ENCODE measurements at places on chromosomes 6 and 20.

DNA sequence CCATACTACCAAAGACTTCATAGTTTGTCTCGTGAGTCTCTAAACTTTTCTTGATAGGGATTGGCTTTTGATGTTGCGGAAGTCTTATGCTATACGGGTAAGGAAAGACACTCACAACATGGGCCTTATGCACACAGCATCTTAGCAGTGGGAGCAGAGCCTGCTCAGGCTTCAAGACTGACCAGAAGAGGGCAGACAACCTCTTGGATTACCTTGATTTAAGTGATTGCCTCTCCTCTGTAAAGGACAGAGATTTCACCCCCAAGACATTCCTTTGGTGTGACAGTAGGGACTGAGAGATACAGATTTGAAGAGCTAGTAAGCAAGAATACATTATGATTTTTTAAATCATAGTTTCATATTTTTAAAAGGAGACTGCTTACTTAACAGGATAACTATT lies 71.0 kb upstream of the SAMD3 start:
- peak; percentile 17 for DNase-seq

- DNase-seq, result no peak
Observed at GRCh38 chr20:38935967-38936407, 9.8 kb downstream of the FAM83D start.

DNA sequence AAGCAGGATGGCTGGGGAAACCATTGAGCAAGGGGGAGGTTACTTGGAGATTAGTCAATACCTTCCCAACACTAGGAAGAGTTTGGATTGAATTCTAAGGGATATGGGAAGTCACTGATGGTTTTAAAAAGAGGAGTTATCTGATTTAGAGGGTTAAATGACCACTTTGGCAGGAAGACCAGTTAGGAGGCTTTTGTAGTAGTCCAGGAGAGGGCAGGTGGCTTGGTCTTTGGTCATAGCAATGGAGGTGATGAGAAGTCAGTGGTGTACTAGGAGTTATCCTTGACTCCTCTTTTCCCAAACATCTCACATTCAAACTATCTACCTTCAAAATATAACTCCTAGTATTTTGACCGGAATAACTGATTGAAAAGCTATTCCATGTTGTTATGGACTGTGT lies 644.1 kb downstream of the UTRN start:
- DNase-seq, result no peak

GRCh38 chr6:7562769-7563168 lies 21.3 kb downstream of the DSP start:
- no peak for DNase-seq

- DNase-seq, result peak; percentile 6
Observed at GRCh38 chr6:108714101-108714765, 134.0 kb upstream of the ARMC2 start.

- no peak for DNase-seq
Observed at GRCh38 chr6:14545496-14545895, 427.9 kb downstream of the CD83 start.

DNA sequence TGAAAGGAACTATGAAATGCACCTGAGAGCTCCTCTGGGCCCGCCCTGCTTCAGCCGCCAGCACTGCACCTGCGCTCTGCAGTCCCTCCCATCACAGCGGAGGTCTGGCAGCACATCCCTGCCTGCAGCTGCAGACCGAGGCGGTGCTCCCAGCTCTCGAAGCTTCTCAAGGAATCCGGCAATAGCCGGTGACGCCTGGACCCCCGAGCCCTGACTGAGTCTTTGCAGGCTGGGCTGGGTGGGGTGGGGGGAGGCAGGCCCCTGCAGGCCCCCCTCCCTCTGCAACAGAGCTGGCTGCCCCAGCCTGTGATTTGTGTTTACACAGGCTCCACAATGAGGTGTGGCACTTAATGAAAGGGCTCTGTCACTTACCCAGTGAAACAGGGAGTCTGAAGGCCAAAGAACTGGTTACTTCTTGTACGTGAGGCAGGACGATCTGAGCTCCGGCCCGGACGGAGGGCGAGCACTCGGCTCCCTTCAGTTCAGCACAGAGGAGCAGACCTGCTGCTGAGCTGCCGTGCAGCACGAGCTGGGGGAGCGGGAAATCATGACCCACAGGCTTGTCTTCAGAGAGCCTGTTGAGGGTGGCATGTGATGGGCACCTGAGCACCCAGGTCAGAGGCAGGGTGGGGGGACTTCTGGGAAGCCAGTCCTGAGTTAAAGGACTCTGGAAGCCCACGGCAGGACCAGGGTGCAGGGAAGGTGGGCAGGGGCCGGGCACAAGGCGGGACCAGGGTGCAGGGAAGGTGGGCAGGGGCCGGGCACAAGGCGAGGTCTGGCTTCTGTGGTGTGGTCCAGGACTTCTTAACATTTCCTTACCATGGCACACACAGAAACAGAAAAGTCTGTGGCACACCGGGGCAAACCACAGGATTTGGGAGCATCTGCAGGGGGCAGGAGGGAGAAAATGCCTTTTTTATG lies 192.3 kb upstream of the THBS2 start:
- DNase-seq, result no peak

DNA sequence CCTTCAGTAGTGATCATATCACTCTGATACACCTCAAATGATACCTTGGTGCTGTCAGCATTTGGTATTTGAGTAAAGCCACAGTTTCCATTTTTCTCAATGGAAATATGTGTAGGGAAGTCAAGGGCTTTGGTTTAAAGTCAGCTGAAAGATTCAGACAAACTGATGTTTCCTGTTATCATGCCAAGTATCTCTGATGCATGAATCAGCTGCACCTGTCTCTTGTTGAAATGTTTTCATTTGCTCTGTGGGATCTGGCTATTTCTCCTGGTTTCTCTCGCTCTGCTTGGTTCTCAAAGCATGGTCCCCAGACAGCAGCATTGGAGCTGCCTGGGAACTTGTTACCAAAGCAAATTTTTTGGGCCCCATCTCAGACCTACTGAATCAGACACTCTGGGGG lies 23.5 kb downstream of the ZFP64 start:
- no peak for DNase-seq

- DNase-seq, result no peak
Observed at GRCh38 chr20:25064561-25065071, 6.7 kb upstream of the ACSS1 start.

DNA sequence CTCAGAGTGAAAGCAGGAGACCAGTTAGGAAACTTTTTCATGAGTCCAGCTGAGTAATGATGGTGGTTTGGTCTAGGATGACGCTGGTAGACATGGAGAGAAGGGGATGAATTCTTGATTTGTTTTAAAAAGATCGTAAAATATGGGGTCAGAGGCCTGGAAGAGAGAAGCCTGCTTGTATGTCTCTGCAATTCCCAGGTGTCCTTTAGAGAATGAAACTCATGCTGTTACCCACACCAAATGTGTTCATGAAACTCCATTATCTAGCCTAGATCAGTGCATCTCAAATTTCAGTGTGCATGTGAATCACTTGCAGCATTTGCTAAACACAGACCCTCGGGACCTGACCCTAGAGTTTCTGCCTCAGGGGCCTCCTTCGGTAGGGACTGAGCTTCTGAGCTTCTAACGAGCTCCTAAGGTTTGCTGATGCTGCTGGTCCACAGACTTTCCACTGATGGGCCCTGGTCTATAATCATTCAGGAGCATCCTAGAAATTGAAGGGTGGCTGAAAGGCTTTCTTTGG lies 302.0 kb upstream of the PLCB4 start:
- DNase-seq, result no peak

- no peak for DNase-seq
Observed at GRCh38 chr6:3754776-3755175, 3.3 kb upstream of the PXDC1 start.

GRCh38 chr6:32790306-32790705 lies 26.5 kb downstream of the HLA-DOB start:
- no peak for DNase-seq

DNA sequence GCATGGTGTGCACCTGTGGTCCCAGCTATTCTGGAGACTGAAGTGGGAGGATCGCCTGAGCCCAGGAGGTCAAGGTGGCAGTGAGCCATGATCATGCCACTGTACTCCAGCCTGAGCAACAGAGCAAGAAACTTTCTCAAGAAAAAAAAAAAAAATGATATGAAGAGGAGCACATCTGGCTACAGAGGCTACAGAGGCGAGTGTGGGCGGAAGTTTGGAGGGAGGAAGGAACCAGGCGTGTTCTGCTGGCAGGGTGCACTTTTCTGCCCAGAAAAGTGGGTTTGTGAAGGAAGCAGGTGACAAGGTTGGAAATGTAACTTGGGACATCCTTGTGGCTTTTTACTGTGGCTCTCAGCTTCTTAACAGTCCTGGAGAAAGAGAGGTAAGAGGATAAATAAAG lies 96.7 kb downstream of the SNX5 start:
- DNase-seq, result no peak

GRCh38 chr20:54726687-54727300 lies 251.4 kb downstream of the DOK5 start:
- DNase-seq, result no peak

GRCh38 chr6:13913226-13914001 lies 11.3 kb upstream of the RNF182 start:
- DNase-seq, result no peak

DNA sequence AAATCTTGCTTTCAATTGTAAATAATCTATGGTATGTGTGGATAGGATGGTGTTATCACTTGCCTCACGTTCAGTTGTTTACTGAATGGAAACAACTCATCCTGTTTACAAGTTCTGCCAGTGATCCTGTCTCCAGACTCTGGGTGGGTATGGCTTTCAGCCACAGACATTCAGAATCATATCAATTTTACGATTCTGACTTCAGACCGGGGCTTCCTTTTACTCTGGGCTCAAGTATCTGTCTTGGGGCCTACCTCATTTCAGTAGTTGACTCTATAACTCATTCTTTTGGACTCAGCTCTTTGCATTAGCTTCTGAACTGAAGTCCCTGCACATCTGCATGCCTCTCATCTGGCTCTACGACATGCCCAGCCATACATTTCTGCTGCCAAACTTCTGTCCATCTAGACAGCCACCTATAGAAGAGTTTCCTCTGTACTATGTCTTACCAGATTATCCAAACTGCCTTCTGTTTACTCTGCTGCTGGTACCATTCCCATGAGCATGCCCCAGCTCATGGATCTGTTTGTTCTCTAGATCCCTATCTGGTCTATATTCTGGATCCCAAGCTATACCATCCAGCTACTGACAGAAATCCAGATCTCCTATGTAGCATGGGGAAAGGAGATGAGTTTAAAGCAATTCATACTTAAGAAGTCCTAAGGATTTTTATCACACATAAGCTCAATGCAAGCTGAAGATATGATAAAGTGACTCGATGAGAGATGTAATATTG lies 34.3 kb downstream of the FYN start:
- DNase-seq, result no peak

DNA sequence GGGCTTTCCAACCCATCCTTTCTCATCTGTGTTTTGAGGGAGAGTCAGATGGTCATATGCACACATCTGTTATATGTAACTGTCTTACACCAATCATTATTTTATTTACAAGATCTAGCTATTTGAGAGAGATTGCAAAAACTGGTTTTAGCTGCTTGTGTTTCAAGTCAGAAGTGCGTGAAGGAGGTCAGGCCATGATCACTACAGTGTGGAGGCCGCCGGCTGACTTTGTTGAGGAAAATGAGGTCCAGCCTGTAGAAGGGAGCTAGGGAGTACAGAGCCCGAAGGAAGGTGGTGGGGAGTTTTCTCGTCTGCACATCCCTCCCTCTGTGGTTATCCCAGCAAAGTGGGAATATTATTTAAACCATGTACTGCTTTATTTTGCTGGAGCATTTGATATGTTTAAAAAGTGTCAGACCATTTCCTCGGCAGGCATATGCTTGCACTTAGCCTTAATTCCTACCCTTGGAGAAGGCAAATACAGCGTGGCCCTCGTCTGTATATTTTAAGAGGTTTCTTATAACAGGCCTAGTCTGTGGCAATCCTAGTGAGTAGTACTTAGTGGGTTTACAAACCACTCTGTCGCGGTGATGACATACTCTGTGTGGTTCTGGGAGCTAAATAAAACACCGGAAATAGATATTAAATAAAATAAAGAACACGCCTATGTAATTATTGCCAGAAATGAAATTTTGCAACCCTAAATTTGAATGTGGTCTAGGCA lies 95.6 kb downstream of the UST start:
- no peak for DNase-seq

GRCh38 chr6:14966096-14966905 lies 279.6 kb upstream of the JARID2 start:
- no peak for DNase-seq

DNA sequence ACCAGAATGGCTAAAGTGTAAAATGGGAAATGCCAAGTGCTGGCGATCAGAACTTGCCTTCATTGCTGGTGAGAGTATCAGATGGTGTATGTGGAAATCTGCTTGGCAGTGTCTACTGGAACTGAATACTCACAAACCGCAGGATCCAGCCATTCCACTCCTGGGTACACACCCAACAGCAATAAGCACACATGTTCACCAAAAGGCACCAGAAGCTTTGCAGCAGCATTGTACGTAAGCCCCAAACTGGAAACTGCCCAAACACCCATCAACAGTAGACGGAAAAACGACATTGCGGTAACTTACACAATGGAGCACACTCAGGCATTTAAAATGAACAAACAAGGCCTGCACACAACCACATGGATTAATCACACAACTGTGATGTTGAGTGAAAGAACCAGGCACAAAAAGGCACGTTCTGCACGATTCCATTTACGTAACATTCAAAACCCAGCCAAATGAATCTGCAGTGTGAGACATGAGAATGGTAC lies 37.3 kb upstream of the BPIFA2 start:
- no peak for DNase-seq

GRCh38 chr20:25551413-25552215 lies 33.7 kb downstream of the NINL start:
- DNase-seq, result no peak

DNA sequence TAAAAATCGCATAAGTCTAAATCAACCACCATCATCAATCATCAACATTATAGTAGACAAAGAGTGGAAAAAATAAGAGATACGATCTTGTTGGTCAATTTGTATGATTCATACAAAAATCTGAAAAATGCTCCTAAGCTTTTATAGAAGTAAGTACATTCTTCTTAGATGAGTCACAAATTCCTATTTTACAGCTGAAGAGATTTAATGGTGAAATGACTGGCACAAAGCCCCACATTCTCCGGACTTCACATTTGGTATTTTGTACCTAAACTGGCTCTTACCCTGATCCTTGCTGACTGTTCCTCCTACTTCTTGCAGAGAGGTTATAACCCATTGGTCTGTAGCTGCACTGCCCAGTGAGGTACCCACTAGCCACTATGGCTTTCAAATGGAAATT lies 29.9 kb upstream of the PREP start:
- no peak for DNase-seq

GRCh38 chr6:6843057-6843627 lies 254.6 kb downstream of the LY86 start:
- no peak for DNase-seq

GRCh38 chr20:24772667-24773066 lies 176.4 kb upstream of the CST7 start:
- no peak for DNase-seq

DNA sequence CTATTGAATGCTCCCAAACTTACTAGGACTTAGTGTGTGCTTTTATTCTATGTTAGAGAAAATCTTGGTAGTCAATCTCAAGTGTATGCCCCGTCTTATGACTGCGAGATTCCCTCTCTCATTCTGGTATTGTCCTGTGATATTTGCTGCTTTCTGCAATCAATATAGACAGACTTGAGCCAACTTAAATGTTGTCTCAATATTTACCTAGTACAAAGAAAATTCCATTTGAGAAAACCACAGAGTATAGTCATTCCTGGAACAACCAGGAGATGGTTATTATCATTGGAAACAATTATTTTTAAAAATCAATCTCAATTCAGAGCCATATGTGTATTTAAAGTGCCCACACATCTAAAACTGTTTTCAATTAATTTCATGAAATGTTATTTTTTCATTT lies 330.0 kb downstream of the NRN1 start:
- DNase-seq, result no peak

GRCh38 chr6:136262940-136263339 lies 12.8 kb upstream of the MTFR2 start:
- no peak for DNase-seq

- DNase-seq, result no peak
Observed at GRCh38 chr6:39314273-39314795, at the start of gene KCNK17. KCNK17 (minus strand) TSS chr6:39314419; CDS start chr6:39314320, 99 bp downstream.

All from CD4-positive, alpha-beta T cell treated with Interleukin-1 beta for 1 hour (primary cell).